ENCODE measurements at places on chromosomes 3 and 15. TPM values are rescaled to one million over a fixed set of nuclear protein-coding genes. Genes with fewer than 3 reads are reported as not detected.

TLR9 gene
- not detected for total RNA-seq

GAP43 gene
- total RNA-seq: not detected

GRCh38 chr15:40233727-40234577, 4.9 kb upstream of the PAK6 start:
- peak; percentile 90 for DNase-seq

GRCh38 chr15:63502843-63503738, 1.3 kb upstream of the USP3 start:
- DNase-seq: peak; percentile 60

DNA sequence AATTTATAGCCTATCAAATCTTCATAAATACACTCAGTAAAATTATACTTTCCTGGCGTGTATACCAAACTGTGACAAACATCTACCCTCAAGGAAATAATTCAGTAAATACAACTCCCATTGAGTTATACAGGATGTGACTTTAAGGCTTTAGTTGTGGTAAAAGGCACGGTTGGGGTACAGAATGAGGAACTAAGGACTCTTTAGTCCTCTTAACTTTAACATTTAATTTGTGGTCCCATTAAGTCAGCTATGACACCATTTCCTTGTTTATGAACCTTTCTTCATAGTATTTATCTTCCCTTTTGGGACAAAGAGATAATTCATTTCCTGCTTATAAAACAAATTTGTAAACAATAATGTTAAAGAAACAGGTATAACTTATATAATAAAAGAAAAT, 30.2 kb downstream of the IFT80 start:
- DNase-seq: no peak

- DNase-seq: no peak
These were observed 282.4 kb downstream of the ERC2 start for GRCh38 chr3:56185827-56186226.

DNA sequence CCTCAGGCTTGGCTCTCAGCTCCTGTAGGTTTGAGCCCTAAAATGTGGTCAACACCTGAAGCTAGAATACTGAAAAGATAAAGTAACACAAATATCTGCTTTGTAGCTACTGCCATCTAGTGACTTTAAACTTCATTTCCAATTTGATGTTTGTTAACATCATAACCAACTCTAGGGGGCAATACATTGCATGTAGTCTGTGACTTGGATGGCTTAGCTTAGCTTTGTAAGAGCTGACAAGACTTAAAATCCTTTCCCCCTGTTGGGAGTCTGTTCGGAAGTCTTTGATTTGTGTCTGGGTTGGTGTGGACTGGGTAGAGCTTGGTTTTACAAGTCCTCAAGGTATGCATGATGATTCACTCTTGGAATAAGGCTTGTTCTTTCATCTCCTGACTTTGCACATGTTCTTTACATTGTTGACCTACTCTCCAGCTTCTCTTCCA, 51.7 kb downstream of the SCN11A start:
- DNase-seq: peak; percentile 82

- peak; percentile 14 for DNase-seq
These were observed 266.8 kb downstream of the ZNF385D start for GRCh38 chr3:21484057-21484827.

B3GALNT1 gene
- 9.0 TPM for total RNA-seq

- DNase-seq: peak; percentile 87
These were observed 459.2 kb upstream of the ALCAM start for GRCh38 chr3:104907507-104907906.

- no peak for DNase-seq
These were observed 23.6 kb downstream of the SETD5 start for GRCh38 chr3:9420850-9421549.

DNA sequence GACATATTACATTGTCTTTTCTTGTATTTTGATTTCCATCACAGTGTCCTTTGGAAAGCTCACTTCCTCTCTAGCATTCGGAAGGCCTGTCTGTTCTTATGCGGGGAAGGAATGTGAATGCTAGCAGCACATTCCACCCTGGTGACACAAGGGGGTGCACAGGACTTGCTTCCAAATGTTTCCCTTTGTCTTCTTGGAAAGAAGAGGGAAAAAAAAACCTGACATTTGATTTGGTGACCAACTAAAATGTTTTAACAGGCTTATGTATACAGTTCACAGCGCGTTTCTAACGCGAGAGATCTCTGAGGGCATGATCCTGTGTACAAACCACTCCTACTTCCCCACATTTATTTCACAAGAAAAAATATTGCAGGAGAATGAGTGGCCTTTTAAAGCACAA, 107.6 kb upstream of the FXR1 start:
- peak; percentile 25 for DNase-seq

- no peak for DNase-seq
These were observed 34.5 kb upstream of the ATP10A start for GRCh38 chr15:25897658-25898057.

GRCh38 chr15:82146990-82147461, 101.2 kb upstream of the MEX3B start:
- DNase-seq: peak; percentile 93

DNA sequence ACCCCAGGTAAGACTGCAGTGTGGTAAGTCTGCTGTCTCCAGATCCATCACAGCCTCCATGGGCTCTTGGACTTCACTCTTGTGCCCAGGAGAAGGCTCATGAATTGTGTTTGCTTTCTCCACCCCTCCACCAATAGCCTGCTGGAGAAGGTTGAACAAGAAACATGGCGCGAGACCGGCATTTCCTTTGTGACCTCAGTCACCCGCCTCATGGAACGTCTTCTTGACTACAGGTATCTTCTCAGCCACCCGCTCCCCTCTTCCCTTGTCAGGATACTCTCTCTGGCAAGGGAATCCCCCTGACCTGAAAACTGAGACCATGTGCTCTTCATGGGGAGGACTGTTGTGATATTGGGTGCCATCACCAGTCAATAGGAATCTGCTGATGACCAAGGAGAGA, 52.1 kb upstream of the MANF start:
- no peak for DNase-seq

DNA sequence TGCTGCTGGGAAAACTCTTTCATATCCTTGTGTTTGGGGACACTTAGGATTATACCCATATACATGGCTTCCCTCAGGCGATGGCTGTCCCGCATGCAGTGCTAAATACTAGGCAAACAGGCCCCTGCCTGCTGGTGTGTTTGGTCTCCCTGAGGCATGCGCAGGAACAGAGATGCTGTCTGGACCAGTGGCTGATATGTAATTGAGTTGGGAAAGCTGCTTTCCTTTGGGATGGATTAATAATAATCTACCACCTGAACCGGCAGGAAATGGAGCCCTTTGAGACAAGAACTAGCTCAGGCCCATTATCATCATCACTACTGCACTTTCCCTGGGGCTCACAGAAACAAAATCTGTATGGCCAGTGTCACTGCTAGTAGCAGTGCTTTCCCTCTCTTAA, 18.0 kb downstream of the ZDHHC3 start:
- no peak for DNase-seq

GOLGA8J gene
- 0.07 TPM for total RNA-seq

GRCh38 chr3:112496366-112497067, 2.8 kb downstream of the BTLA start:
- DNase-seq: no peak

- DNase-seq: no peak
These were observed 9.8 kb downstream of the MSL2 start for GRCh38 chr3:136186344-136186743.

RFT1 gene
- 30.1 TPM for total RNA-seq

ASB14 gene
- not detected for total RNA-seq

DNA sequence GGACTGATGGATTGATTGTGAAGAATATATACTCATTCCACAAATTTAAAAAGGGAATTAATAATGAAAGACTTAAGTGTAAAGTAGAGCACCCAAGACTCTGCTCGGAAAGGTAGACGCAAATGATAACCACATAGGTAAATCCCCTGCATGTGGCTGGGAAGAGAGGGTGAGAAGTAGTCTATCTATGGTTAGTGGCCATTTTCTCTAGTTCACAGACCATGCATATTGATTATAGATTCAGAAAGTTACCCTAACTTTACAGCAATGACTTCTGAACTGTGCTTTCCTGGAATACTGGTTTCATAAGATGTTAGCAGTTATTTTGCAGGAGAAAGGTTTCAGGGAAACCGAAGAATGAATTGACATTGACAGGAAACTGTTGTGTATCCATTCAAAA, 51.7 kb downstream of the CASR start:
- no peak for DNase-seq

DNA sequence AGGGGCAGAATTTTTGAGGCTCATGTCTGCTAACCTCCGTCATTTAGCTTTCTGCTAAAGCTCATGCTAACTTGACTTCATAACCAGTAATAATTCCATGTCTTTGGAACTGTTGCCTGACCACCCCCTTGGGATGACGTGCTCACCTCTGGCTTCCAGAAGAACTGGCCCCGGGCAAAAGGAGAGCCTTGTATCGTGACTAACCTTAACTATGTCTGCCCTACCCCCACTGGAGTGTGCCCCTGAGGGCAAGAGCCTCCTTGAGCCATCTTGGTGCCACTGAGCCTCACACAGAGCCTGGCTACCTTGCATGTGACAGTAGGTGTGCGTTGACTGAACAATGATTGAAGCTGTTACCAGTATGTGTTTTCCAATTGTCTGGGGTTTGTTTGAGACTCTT, 4.7 kb downstream of the LRRK1 start:
- no peak for DNase-seq

- DNase-seq: no peak
These were observed 52.3 kb upstream of the UTS2B start for GRCh38 chr3:191382661-191383060.

CPB1 gene
- total RNA-seq: not detected

- no peak for DNase-seq
These were observed 34.0 kb downstream of the IL17RD start for GRCh38 chr3:57131210-57131588.

CCR1 gene
- not detected for total RNA-seq

GNAT1 gene
- not detected for total RNA-seq

DNA sequence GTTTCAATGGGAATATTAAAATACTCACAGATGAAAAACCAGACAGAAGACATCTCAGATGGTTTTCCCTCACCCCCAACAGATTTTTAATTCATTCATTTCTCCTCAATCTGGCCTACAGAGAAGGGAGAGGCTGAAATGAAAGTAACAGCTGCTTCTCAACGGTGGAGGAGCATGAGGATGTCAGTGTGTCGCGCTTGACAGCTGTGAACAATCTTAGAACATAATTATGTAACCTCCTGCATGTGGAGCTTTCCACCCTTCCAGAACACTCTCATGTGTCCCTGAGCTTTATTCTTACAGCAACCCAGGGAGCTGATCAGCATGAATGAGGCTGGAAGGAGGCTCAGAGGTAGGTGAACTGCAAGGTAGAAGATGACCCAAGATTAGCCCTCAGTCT, 52.7 kb downstream of the MB21D2 start:
- no peak for DNase-seq

- no peak for DNase-seq
These were observed 39.9 kb downstream of the OIP5 start for GRCh38 chr15:41292521-41292920.

ZNF106 gene
- 56.6 TPM for total RNA-seq

- no peak for DNase-seq
These were observed 44.6 kb downstream of the GASK1A start for GRCh38 chr3:43023746-43024145.

DNA sequence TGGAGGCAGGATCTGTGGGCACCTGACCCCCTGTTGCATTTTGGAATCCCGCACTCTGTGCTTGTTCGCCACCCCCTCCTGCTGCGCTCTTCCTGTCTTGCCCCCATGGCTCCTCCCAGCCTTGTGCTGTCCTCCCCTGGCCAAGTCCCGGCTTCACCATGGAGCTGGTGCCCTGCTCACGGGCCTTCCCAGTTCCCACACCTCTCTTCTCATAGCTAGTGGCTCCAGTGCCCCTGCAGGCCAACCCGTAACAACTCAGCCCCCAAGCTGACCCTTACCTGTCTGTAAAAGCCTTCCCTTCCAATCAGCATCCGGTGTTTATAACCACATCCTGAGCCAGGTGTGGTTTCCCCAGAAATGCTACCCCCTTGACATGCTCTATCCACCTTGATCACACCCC, 407.7 kb upstream of the C2CD4B start:
- DNase-seq: no peak

DNA sequence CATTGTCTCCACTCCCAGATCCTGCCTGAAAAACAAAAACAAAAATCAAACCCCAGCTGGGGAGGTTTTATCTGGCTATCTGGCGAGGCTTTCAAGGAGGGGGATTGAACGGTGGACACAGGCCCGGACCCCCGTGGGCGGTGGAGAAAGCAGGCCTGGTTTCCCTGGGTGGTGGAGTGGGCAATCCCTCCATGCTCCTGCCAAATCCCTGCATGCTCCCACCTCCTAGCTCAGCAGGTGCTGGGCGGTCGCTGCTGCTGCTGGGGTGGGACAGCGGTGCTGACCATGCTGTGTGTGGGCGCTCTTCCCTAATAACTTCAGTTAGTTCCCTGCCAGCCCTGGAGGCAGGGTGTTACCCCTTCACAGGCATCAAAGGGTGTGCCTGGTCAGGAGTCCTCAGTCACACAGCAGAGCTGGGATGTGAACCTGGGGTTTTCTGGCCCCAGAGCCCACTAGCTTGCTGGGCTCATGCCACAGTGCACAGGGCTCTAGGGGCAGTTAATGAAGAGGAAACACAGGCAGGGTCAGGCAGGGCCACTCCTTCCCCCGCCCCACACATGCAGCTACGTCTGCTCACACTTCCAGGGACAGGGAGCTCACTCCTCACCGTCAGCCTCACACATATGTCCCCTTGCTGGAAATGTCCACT, 15.9 kb upstream of the PLXND1 start:
- DNase-seq: no peak

DNA sequence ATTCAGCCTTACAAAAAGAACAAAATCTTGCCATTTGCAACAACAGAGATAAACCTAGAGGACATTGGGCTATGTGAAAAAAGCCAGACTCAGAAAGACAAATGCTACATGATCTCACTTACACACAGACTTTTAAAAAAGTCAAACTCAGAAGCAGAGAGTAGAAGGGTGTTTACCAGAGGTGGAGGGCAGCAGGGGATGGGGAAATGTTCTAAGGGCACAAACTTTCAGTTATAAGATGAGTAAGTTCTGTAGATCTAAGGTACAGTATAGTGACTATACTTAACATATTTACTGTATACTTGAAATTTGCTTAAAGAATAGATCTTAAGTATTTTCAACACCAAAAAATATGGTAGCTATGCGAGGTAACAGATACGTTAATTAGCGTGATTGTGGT, 3.0 kb downstream of the MYEF2 start:
- no peak for DNase-seq

GRCh38 chr15:101827257-101827656, 15.3 kb downstream of the OR4F15 start:
- DNase-seq: no peak

TMCO5A gene
- not detected for total RNA-seq

- no peak for DNase-seq
These were observed 70.5 kb downstream of the PYDC2 start for GRCh38 chr3:191531434-191531972.

TRPM1 gene
- not detected for total RNA-seq

- DNase-seq: peak; percentile 40
These were observed at the start of gene SPRED1 for GRCh38 chr15:38252481-38253350. Gene SPRED1, plus strand, starts transcription at chr15:38252836. Its CDS starts 350 bp downstream, at chr15:38253186.

- DNase-seq: no peak
These were observed 21.7 kb downstream of the KIF7 start for GRCh38 chr15:89633585-89633984.

GRCh38 chr15:26372706-26373105, 400.2 kb downstream of the GABRB3 start:
- DNase-seq: no peak

GRCh38 chr3:117201901-117202774, 492.6 kb downstream of the TUSC7 start:
- DNase-seq: no peak

- no peak for DNase-seq
These were observed 28.6 kb upstream of the CYP11A1 start for GRCh38 chr15:74396146-74396438.

THAP10 gene
- 3.1 TPM for total RNA-seq

FOXB1 gene
- not detected for total RNA-seq

GRCh38 chr3:141412087-141412935, 44.0 kb downstream of the ZBTB38 start:
- DNase-seq: peak; percentile 60
